ENCODE measurements at places on chromosomes 2 and 18.

DNA sequence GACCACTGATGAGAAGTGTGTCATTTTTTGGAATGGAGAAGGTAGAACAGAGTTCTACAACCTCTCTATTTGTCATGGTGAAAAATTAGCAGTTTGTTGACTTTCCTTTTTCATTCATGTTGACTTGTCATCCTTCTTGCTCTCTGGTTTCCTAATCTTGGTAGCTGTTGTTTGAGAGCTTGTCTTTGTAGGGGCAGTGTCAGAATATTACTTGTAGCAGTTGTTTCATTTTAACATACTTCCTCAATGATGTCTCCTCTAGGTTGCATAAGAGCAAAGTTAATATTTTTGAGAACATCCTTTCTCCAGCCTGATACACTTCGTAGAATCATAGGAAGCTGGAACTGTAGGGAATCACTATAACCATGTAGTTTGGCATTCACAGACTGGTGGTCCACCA lies 368.2 kb upstream of the FANCL start:
- DNase-seq, result no peak

- no peak for DNase-seq
These were observed 24.9 kb downstream of the MYO7B start for GRCh38 chr2:127560201-127560930.

DNA sequence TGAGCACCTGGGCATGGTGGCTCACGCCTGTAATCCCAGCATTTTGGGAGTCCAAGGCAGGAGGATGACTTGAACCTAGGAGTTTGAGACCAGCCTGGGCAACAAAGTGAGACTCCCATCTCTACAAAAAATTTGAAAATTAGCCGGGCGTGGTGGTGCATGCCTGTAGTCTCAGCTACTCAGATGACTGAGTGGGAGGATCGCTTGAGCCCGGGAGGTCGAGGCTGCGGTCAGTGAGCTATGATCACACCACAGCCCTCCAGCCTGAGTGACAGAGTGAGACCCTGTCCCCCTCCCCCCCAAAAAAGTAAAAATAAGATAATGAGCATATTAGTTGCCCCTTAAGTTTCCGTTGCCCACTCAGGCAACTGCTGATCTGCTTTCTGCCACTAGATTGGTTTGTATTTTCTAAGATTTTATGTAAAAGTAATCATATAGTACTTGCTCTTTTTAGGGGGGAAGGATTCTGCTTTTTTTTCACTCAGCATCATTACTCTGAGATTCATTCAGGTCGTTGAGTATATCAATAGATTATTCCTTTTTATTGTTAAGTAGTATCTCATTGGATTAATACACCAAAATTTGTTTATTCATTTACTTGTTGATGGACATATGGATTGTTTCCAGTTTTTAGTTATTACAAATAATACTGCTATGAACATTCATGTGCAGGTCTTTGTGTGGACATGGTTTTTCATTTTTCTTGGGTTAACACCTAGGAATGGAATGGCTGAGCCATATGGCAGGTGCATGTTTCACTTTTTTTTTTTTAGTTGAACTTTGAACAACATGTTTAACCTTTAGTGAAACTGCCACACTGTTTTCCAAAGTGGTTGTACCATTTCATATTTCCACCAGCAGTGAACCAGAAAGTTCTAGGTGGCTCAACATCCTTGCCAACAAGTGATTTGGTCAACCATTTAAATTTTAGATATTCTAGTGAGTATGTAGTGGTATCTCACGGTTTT lies 75.0 kb upstream of the SPRED2 start:
- DNase-seq, result no peak

DNA sequence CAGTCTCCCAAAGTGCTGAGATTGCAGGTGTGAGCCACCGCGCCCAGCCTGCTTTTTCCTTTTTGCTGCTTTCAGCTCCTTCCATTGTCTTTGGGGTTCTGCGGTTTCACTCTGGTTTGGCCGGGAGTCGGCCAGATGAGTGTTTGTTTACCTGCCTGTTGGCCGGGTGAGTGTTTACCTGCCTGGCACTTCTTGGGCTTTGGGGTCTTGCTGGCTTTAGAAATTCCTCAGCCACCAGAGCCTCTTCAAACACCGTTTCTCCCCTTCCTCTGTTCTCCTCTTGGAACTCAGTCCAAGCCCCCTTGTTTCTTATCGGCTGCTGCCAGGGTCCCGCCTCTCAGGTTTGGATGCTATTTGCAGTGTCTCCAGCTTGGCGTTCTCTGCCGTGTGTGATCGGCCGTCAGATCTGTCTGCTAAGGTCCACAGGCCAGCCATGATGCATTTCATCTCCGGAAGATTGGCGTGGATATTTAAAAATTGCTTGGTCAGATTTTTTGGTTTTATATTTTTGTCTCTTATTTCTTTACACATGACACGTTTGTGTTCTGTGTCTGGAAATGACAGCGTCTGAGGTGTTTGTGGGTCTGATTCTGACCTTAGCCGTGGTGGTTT lies 14.2 kb upstream of the GAL3ST2 start:
- no peak for DNase-seq

Measured in kidney tubule cell (primary cell).